ENCODE measurements at places on chromosomes 1 and 21. TPM values are rescaled to one million over a fixed set of nuclear protein-coding genes. Genes with fewer than 3 reads are reported as not detected.

- no peak for DNase-seq
Observed at GRCh38 chr1:230851291-230851691, 17.0 kb downstream of the C1orf198 start.

GRCh38 chr1:205013683-205014367, 29.2 kb upstream of the CNTN2 start:
- DNase-seq, result peak; percentile 53

DNA sequence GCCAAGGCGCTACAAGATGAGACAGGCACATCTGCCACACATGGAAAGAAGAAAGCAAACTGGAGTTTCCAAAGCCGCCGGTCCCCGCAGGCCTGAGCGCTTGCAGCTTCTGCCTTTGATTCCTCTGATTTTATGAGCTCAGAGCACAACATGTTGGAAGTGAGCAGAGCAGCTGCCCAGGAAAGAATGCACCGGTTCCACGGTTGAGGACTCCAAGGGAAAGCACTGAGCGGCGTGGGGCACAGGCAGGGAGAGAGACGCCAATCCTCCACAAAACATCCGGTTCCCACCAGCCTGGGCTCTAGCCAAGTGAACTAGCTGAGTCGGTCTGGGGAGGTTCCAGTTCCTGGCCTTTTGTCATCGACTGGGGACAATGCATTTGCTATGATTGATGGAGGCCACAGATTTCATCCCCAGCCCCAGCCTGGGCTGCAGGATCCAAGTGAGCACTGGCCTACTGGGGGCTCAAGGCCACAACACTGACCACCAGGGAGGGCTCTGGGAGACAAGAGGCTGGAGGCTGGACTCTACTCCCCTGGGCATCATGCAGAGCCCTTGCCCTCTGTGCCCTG, 253.1 kb upstream of the IRF2BP2 start:
- DNase-seq, result peak; percentile 86

- DNase-seq, result no peak
Observed at GRCh38 chr1:223097713-223098112, 45.3 kb downstream of the TLR5 start.

DNA sequence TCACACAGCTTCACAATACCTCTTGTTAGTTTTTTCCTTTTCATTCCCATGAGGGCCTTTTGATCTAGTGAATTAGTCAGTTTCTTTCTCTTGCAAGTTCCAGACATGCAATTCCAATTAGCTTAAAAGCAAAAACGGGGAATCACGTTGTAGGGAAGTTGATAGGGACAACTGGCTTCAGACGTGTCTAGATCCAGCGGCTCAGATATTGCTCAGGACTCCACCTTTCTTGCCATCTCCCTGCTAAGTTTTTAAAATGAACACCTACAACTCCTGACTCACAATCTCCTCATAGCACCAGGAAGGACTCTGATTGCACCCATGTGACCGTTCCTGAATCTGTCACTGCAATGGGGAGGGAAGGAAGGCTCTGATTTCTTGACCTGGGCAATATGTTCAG, 63.8 kb upstream of the ARHGAP29 start:
- no peak for DNase-seq

GRCh38 chr1:186738926-186739325, 58.7 kb upstream of the PTGS2 start:
- DNase-seq, result no peak

GRCh38 chr1:230175839-230176238, 108.8 kb downstream of the GALNT2 start:
- DNase-seq, result no peak

DNA sequence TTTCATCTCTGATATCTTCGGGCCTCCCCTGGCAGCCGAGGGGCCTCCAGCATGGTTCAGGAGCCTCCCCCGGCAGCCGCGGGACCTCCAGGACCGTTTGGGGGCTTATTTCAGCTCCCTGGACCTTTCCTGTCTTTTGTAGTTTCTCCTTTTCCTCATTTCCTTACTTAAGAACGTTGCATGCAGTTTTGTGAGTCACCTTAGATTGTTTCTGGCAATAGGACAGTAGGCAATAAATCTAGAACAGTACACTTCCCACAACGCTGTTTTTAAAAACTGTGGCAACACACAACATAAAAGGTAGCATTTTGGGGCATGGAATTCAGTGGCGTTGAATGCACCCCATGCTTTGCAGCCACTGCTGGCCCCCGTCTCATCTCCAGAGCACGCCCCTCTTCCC, 24.4 kb downstream of the FAAP20 start:
- no peak for DNase-seq

GRCh38 chr1:34166625-34167361, 1.8 kb upstream of the CSMD2 start:
- DNase-seq, result no peak

DNA sequence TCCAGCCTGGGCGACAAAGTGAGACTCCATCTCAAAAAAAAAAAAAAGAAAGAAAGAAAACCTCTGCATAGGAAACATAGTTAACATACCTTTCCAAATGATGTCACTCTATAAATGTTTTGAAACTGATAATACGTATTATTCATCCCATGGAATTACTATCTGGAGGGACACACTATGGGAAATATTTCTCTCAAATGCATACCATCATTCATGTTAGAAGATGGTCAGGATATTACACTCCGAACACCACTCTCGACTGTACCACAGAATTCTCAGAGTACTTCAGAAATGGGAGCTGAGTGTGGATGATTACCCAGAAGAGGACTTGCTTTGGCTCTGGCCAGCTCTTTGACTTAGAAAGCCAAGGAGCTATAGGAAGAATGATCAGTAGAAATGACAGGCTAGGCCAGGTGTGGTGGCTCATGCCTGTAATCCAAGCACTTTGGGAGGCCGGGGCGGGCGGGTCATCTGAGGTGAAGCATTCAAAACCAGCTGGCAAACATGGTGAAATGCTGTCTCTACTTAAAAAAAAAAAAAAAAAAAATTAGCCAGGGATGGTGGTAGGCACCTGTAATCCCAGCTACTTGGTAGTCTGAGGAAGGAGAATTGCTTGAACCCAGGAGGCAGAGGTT, 5.2 kb upstream of the LIN28A start:
- no peak for DNase-seq

DNA sequence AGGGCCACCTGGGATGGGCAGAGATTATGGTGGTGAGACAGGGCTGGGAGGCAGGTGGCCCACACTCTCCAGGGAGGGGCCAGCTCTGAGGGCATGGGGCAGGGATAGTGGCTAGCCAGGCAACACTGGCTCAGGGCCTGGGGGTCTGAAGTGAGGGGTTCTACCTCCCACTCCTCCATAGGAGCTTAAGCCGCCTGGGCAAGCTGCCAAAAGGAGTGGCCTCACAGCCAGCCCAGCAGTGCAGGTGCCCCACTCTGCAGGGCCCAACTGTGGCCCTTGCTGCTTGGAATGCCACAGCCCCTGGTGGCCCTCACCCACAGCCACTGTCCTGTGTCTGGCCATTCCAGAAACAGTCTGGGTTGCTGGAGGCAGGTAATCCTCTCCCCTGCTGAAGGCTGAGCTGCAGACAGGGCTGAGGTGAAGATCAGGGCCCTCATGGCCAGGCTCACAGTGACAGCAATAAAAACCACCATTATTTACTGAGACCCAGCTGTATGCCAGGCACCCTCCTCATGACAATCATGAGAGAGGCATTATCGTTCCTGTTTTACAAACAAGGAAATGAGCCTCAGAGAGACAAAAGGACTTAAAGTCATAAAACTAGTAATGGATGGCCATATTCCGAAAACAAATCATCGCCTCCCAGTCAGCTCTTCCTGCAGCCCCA, 31.0 kb downstream of the KIF21B start:
- DNase-seq, result no peak

DNA sequence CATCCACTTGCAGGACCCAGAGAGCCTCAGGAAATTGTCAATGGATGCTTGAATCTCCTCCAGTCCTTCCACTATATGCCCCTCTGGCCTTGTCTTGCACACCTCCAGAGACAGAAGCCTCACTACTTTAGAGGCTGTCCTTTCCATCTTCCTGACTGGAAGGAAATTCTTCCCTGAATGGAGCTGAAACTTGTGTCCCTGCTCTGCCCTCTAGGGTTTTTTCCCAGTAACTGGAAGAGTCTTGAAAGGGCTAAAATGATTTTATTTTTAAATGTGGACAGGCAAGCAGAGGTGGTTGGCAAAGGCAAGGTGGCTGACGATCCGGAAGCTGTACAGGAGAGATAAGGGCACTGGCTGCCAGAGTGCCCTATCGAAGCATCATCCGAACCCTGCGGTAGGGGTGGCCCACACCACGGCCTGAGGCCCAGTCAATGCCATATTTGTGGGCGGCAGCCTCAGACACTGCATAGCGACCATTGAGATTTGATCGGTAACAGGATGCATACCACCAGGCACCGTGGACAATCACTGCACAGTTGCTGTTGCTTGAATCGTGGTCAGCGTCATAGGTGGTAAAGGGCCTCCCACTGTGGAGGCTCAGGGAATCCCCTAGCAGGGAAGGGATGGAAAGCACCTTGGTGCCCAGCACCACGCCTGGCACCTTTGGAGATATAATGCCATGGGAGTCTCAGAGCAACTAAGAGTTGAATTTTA, 2.3 kb upstream of the MAP3K6 start:
- no peak for DNase-seq

DNA sequence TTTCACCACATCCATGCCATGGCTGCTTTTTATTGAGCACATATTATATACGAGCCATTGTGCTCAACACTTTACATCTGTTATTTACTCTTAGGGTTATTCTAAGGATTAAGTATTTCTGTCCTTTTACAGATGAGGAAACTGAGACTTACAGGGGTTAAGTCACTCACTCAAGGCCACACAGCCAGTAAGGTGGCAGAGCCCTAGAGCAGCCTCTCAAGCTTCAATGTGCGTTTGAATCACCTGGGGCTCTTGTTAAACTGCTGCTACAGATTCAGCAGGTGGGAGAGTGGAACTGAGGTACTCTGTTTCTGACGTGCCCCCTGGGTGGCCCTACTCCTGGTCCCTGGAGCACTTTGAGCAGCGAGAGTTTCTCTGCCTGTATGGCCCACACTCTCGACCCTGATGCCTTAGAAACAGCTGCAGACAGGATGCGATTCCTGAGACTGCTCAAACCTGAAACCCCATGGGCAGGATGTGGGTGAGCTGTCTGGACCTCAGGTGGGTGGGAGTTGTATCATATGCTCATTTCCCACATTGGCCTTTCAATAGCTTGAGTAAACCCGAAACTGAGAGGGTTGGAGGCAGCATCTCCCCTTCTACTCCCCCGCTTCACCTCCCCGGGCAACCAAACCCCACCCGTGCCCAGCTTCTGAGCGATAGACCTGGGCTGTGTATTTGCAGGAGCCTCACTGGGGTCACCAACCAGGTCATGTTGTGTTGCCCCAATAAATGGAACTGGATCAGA, 59.3 kb downstream of the MAN1C1 start:
- DNase-seq, result no peak

GRCh38 chr21:44259082-44259705, 2.5 kb downstream of the DNMT3L start:
- no peak for DNase-seq

Gene SH2D1B
- 0.16 TPM for total RNA-seq

Gene DNM3
- 7.9 TPM for total RNA-seq

Gene SPRR1A
- 13.8 TPM for total RNA-seq

Gene MXRA8
- total RNA-seq, result 41.9 TPM

Gene CELSR2
- 19.2 TPM for total RNA-seq

Gene C8B
- not detected for total RNA-seq

Gene SFPQ
- 389 TPM for total RNA-seq

Gene GJA5
- 5.0 TPM for total RNA-seq

Gene RSPH1
- 7.8 TPM for total RNA-seq

Measured in ureter (tissue), 1 donor.